ENCODE measurements at places on chromosomes 16 and 17.

DNA sequence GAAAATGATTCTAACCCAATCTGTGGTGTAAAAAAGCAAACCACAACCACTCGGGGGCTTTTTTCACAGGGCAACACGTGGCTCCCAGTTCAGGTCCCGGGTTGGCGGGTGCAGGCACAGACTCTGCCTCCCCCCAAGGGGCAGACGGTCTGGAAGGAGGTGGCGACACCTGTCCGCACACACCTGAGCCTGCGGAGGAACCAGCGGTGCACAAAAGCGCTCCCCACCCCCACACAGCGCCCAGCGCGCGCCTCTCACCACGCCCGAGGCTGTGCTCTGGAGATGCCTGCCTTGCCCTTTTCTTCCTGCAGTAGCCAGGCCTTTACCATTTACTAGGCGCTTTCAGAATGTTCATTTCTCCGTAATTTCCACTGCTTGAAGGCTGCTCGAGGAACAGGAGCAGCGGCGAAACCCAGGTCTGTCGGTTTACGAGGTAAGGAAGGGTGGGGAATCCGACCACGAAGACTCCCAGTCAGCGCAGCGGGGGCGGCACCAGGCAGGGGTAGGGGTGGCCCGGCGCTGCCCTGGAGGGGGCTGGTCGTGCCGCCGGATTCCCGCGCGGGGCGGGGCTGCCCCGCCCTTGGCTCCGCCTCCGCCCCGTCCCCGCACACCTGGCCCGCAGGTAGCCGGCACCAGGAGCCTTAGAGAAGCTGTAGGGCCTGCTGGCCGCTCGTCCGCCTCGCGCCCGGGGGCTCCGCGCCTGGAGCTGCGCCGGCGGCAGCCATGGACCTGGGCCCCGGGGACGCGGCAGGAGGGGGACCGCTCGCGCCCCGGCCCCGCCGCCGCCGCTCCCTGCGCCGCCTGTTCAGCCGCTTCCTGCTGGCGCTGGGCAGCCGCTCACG, at the start of gene USP43:
TSS of gene USP43 (plus strand) at position 608 of the 842 bp plus-strand sequence. CDS start at position 724, 116 bp downstream.
- peak; percentile 15 for DNase-seq

DNA sequence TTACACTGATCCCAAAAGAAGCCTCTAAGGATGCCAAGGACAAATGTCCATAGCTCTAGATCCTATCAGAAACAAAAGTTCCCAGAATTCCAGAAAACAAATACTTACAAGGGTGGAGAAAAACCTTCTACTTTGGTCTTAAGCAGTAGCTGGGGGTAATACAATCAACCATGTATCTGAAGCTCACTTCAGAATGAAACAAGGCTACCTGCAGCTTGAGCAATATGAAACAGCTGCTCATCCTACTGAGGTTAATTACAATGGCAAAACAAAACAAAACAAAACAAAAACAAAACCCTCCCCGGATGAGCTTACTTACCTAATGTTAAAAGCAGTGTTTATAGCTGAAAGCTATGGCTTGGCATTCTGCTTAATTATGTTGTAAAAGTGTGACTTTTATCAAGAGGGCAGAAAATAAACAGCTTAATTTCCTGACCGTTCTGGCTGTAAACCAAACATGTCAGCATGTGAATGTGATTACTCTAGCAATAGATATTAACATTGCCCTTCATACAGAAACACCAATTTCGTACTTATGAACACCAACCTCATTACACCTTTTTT, 10.5 kb downstream of the PDZD9 start:
- DNase-seq, result no peak

DNA sequence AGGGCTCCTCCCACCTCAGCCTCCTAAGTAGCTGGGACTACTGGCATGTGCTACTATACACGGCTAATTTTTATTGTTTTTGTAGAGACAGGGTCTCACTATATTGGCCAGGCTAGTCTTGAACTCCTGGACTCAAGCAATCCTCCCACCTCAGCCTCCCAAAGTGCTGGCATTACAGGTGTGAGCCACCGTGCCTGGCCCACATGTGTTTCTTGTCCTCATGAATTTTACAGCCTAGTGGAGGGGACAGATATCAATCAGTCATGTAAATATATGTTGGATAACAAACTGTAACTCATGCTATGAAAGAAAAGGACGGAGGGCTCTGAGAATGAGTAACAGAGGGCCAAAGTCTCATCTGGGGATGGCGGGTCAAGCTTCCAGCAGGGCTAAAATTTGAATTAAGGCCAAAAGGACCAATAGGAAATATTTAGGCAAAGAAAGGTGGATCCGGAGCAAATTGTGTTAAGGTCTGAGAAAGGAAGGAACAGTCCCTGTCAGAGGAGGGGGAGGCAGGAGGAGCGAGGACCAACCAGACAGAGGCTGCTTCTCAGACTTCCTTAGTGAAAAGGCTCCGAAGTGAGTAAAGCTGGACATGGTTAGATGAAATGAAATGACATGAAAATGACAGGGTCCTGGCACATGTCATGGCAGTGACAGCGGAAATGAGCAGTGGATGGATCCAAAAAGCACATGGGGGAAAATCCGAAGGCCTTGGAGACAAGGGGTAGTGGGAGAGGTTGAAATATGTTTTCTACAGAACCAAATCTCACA, 3.8 kb downstream of the PDZD9 start:
- no peak for DNase-seq

DNA sequence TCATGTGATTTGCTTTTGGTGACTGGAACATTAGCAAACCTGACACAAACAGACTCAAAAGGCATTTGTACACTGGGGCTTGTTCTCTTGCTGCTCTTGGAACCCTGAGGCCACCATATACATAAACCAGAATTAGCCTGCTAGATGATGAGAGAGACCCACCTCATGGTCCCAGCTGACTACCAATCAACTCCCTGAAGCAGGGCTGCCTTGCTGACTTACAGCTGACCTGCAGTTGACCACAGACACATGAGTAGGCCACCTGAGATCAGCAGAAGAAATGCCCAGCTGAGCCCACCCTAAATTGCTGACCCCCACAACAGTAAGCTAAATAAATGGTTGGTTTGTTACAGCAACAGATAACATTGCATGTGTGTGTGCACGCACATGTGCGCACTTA, 28.7 kb downstream of the BRIP1 start:
- DNase-seq, result no peak

GRCh38 chr16:67299269-67299668, 19.9 kb downstream of the PLEKHG4 start:
- no peak for DNase-seq

- no peak for DNase-seq
These were observed 26.1 kb upstream of the CYTH1 start for GRCh38 chr17:78808163-78808562.

GRCh38 chr17:27882162-27882840, 10.9 kb downstream of the LYRM9 start:
- no peak for DNase-seq

Measured in NCI-H2171 (cell line).